Activated CD8-positive, alpha-beta T cell treated with anti-CD3 and anti-CD28 coated beads, Interleukin-2, amount 10 ng/mL, durations not matched to agents 7 days and 5 days (primary cell): ENCODE measurements at places on chromosomes 12 and 14. TPM values are rescaled to one million over a fixed set of nuclear protein-coding genes. Genes with fewer than 3 reads are reported as not detected.

DNA sequence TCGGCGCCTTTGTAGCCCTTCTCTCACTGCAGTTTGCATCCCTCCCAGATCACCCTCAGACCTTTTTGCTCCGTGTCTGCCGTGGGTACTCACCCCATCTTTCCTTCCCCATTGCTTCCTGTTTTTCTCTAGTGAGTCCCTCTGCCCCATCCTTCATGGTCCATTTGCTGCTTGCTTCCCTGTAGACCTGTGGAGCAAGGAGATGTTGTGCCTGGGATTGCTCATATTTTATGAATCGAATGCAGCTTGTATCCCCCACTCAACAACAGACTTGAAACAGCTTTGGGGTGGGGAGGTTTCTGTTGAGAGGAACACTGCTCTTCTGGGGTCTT, 661 bp downstream of the DENR start:
- peaks cover 45% of the 10 kb centered on the region for H3K36me3 ChIP-seq
- DNase-seq = no peak
- peak overlapping the region; percentile 97 for H3K4me3 ChIP-seq
- H3K4me1 ChIP-seq = peaks cover 42% of the 10 kb centered on the region

GRCh38 chr12:1890119-1890703, 28.2 kb downstream of the CACNA2D4 start:
- peaks cover 2% of the 10 kb centered on the region for H3K36me3 ChIP-seq
- H3K27ac ChIP-seq = no peak overlapping the region
- H3K4me1 ChIP-seq = no peaks in the 10 kb centered on the region
- peaks cover 24% of the 10 kb centered on the region for H3K27me3 ChIP-seq
- peak; percentile 13 for DNase-seq
- H3K4me3 ChIP-seq = no peak overlapping the region

Gene KRT82
- not detected for total RNA-seq

Gene KRT6A
- not detected for total RNA-seq

- H3K4me3 ChIP-seq = no peak overlapping the region
- peaks cover 16% of the 10 kb centered on the region for H3K36me3 ChIP-seq
- no peaks in the 10 kb centered on the region for H3K4me1 ChIP-seq
- H3K27ac ChIP-seq = no peak overlapping the region
Observed at GRCh38 chr12:42407306-42407705, 81.3 kb downstream of the PPHLN1 start.
